ENCODE measurements at places on chromosomes 2 and 18.

DNA sequence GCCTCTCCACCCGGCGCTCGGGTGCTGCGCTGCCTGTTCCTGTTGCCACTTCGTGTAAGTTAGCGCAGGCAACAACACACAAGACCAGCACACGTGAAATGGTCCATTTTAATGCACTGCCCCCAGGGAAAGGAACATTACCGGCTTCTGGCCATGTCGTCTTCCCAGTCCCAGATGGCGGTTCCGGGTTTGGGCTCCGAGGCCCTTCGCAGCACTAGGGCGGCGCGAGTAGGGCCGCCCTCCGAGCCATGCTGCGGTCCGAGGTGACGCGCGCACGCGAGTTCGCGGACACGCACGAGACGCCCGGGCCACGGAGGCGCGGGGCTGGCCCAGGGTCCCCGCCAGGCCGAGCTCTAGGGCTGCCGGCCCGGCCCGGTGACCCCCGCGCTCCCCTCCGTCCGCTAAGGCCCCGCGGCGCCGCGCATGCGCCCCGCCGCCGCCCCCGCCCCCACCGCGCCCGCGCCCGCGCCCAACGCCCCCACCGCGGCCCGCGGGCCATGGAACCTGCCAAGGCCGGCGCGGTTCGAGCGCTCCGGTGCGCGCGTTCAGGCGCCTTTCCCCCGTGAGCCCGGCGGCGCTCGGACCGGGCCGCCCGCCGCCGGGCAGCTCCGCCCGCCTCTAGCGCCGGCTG lies 367 bp upstream of the ZNF236 start:
- DNase-seq, result peak; percentile 48

GRCh38 chr2:108212671-108213070 lies 27.1 kb upstream of the SULT1C3 start:
- no peak for DNase-seq

- no peak for DNase-seq
Measured at GRCh38 chr2:203626952-203627681, 79.3 kb upstream of the CD28 start.

DNA sequence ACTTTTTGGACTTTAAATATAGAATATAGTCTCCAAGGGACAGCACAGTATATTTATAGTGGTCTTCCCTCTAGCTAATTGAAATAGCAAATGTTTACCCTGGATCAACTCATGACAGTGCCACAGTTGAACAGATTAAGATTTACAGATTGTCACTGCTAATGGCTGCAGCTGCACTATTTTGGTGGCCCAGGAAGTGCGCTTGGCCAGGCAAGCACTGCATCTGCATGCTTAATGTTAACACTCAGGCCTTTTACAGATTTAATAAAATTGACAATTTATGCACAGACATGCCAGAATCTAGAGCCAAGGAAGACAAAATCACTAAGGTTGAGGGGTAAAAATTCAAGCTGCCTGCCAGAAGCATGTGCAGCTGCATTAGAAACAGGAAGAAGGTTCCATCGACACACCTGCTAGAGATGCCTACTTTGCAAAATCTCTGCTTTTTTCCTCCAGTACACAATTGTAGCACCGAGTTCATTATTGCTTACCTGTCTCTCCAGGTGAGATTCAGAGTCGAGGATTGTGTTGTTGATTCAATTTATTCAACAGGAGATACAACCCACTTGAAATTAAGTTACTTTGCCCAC lies 1042.3 kb upstream of the NRXN1 start:
- DNase-seq, result no peak

DNA sequence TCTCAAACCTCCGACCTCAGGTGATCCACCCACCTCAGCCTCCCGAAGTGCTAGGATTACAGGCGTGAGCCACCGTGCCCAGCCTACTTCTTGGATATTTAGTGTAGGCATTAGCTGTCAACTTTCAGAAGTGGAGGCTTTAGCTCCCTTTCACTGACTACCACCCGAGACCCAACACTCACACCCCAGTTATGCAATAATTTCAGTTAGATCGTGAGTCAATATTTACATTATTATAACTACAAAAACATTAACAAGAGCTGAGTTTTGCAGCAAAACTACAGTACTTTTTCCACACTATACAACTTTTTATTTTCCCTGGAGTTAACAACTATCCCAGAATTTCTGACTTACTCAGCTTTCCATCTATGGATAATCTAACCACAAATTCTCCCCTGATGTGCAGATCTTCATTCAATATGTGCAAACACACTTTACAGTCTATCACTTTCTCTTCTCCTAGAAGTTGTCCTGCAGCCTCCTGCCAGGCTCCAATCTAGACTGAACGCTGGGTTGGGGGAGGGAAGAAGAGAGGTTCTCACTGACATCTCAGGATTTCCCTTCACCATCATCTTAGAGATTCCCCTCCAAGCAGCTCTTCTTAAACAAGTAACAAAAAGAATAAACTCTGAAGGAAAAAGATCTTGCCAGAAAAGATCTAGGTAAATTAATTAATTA lies 10.1 kb downstream of the TBC1D8 start:
- DNase-seq, result no peak

DNA sequence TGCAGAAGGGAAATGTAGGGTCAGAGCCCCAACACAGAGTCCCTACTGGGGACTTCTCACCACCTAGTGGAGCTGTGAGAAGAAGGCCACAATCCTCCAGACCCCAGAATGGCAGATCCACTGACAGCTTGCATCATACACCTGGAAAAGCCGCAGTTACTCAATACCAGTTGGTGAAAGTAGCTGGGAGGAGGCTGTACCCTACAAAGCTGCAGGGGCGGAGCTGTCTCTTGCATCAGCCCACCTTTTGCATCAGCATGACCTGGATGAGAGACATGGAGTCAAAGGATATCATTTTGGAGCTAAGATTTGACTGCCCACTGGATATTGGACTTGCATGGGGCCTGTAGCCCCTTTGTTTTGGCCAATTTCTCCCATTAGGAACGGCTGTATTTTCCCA lies 237.3 kb downstream of the CALCRL start:
- no peak for DNase-seq

DNA sequence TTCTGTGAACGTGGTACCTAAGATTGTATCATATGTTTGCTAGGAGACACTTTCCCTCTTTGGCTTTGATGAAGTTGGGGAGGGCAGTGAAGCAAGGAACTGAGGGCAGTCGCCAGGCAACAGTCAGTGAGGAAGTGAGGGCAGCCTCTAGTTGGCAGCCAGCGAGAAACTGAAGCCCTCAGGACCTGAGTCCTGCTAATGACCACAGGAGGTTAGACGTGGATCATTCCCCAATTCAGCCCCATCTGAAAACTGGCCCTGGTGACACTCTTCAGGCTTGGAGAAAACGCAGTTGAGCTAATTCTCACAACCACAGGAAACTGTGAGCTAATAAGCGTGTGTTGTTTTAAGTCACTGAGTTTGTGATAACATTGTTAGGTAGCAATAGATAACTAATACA lies 84.5 kb upstream of the REG3G start:
- DNase-seq, result no peak

- no peak for DNase-seq
Measured at GRCh38 chr2:232138441-232138840, 176.9 kb downstream of the DIS3L2 start.

- no peak for DNase-seq
Measured at GRCh38 chr2:133171393-133172004, 396.8 kb downstream of the NCKAP5 start.

GRCh38 chr2:96773922-96774321 lies 13.2 kb downstream of the CNNM4 start:
- peak; percentile 23 for DNase-seq

DNA sequence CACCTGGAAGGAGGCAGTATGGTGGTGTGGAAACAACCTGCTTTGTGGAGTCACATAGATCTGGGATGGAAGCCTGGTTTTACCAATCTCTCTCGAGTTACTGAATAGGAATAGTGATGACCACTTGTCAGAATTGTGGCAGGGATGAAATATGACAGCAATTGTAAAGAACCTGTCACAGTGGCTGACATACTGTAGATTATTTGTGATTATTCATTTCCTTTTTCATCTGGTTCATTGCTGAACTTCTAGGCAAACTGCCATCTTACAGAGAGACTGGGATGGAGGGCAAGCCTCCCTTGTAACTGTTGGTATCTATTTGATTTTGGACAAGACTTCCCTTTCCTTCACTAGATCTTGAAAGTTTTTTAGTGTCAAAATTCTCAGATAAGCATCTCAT lies 42.0 kb downstream of the FMNL2 start:
- no peak for DNase-seq

DNA sequence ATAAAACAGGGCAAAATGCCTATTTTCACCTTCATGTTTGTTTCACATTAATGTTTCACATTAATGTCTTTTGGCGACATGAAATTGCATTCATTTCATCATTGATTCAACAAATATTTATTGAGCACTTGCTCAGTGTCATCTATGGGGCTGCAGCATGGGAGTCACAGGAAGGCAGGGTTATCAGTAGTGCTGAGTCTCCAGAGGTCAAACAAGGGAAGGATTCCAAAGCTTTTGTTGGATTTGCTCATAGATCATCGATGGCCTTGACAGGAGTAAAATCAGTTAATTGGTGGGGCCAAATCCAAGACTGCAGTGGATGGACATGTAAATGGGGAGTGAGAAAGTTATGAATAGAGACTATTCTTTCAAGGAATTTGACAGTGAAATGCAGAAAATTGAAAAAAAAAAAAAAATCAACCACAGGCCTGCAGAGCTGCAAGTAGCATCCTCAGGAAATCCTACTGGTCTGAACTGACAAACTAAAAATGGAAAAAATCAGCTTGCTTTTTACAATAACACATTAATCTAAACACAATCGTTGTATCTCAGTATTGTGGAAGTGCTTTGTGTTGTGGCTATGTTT lies 1290.8 kb downstream of the DPP10 start:
- DNase-seq, result no peak

- peak; percentile 95 for DNase-seq
Measured at GRCh38 chr2:231713730-231714638, 5.7 kb downstream of the PTMA start.

GRCh38 chr2:105877945-105878344 lies 133.2 kb downstream of the NCK2 start:
- no peak for DNase-seq
